HCT116 (cell line): ENCODE measurements at places on chromosomes 2 and 18.

DNA sequence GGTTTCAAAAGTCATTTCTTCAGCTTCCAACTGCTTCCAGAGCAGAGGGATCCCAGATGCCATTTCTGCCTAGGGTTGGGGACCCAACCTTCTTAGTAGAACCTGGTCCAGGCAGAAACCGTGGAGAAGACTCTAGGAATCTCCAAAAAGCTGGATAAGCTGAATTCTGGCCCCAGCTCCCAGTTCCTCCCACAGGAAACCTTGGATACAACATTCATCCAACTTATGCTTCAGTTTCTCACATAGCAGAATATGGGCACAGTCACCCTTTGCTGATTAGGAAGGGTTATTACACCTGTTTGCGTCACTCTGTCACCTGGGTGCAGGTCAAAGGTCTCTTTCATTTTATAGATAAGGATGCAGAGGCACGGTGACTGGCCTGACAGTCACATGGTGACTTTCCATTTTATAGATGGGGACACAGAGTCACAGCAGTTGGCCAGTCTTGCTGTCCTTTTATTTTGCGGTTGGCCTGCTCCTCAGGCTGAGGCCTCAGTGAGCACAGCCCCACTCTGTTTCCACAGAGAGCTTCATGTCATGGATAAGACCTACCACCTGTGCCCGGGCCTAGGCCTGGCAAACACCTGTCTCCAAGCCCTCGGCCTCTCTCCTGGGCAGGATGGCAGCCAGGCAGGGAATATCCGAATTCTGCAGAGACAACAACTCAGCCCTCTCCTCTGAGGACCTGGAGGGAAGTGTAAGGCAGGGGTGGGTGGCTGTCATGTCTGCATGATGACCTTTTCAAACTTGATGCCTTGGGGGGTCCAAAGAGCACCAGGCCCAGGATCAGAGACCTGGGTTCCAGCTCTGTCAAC lies 148.8 kb downstream of the SMAD7 start:
- H3K27ac ChIP-seq: no peak overlapping the region
- no peaks in the 10 kb centered on the region for H3K36me3 ChIP-seq
- no peak overlapping the region for H3K4me3 ChIP-seq
- H3K4me1 ChIP-seq: peaks cover 9% of the 10 kb centered on the region
- DNase-seq: no peak

GRCh38 chr2:54196646-54197045 lies 59.4 kb downstream of the TSPYL6 start:
- H3K4me3 ChIP-seq: no peak overlapping the region
- no peaks in the 10 kb centered on the region for H3K27me3 ChIP-seq
- no peaks in the 10 kb centered on the region for H3K4me1 ChIP-seq
- DNase-seq: no peak

- no peaks in the 10 kb centered on the region for H3K36me3 ChIP-seq
- no peaks in the 10 kb centered on the region for H3K4me1 ChIP-seq
- no peak overlapping the region for H3K4me3 ChIP-seq
- no peaks in the 10 kb centered on the region for H3K27me3 ChIP-seq
Observed at GRCh38 chr2:32258242-32258641, 6.4 kb downstream of the NLRC4 start.

- H3K27ac ChIP-seq: no peak overlapping the region
- H3K4me3 ChIP-seq: no peak overlapping the region
- H3K36me3 ChIP-seq: no peaks in the 10 kb centered on the region
- no peak for DNase-seq
- H3K4me1 ChIP-seq: no peaks in the 10 kb centered on the region
- H3K27me3 ChIP-seq: peaks cover 6% of the 10 kb centered on the region; the same call in 1 of the 2 replicates
Observed at GRCh38 chr2:240183006-240183874, 42.8 kb upstream of the OTOS start.

GRCh38 chr2:28736034-28736433 lies 15.6 kb upstream of the PPP1CB start:
- DNase-seq: no peak
- no peaks in the 10 kb centered on the region for H3K36me3 ChIP-seq
- no peak overlapping the region for H3K4me3 ChIP-seq
- H3K27ac ChIP-seq: no peak overlapping the region
- no peaks in the 10 kb centered on the region for H3K27me3 ChIP-seq
